ENCODE measurements at places on chromosomes 12 and 14. TPM values are rescaled to one million over a fixed set of nuclear protein-coding genes. Genes with fewer than 3 reads are reported as not detected.

DNA sequence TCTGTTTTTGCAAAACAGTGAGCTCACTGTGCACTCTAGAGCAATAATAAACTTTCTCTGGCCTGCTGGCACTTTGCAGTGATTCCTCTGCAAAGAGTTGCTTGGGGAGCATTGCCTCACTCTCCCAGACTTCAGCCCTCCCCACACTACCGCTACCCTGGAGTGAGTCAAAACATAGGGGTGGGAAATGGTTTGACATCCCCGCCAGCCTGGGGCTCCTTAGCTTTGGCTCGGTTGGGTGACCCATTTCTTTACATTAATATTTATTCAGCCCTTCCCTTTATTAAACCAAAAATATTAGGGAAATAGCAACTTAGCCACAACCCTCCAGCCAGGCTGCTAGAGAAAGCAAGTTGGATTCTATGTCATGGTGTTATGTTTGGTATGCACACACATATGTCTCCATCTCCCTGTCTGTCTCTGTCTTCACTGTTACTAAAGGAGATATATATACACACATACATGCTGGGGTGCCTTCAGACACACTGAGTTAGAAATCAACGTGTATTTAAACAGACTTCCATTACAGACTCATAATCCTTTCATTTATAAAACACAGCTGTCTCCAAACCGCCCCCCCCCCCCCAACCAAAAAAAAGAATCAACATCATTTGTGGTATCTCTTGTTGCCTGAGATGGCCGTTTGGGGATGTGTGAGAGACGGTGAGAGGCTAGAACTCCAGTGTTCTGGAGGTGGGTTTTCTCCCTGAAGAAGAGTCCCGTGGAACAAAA is 3.4 kb upstream of the IRF2BPL start:
- H3K27ac ChIP-seq: peak overlapping the region; percentile 94
- H3K4me3 ChIP-seq: peak overlapping the region; percentile 77
- H3K27me3 ChIP-seq: no peaks in the 10 kb centered on the region
- peaks cover 2% of the 10 kb centered on the region for H3K36me3 ChIP-seq
- no peak for DNase-seq
- H3K4me1 ChIP-seq: peaks cover 56% of the 10 kb centered on the region

DNA sequence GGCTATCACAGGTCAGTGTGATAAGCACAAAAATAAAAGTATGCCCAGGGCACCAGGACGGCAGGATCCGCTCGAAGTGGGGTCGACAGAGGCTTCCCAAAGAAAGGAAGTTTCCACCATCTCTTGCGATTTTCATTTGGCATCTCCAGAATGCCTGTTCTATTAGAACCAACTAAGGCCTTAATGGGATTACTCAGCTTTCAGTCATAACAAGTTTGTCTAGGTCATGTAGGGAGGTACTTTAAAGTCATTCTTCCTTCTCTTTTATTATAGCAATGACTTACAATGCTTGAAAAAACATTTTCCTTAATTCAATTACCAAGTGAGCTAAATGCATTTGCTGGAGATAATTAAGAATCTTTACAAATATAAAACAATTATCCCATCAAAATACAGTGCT is 83.6 kb upstream of the DIO3 start:
- H3K27me3 ChIP-seq: peaks cover under 1% of the 10 kb centered on the region
- no peak overlapping the region for H3K27ac ChIP-seq
- no peak overlapping the region for H3K4me3 ChIP-seq
- DNase-seq: no peak
- no peaks in the 10 kb centered on the region for H3K4me1 ChIP-seq
- H3K36me3 ChIP-seq: no peaks in the 10 kb centered on the region

GRCh38 chr14:90924621-90925340 is 108.6 kb upstream of the TTC7B start:
- no peak for DNase-seq
- no peak overlapping the region for H3K4me3 ChIP-seq
- no peaks in the 10 kb centered on the region for H3K4me1 ChIP-seq

GRCh38 chr12:41656454-41656853 is 468.3 kb downstream of the PDZRN4 start:
- H3K4me1 ChIP-seq: no peaks in the 10 kb centered on the region
- DNase-seq: no peak
- H3K27me3 ChIP-seq: no peaks in the 10 kb centered on the region
- H3K27ac ChIP-seq: no peak overlapping the region
- no peaks in the 10 kb centered on the region for H3K36me3 ChIP-seq
- H3K4me3 ChIP-seq: no peak overlapping the region

- no peak overlapping the region for H3K4me3 ChIP-seq
- no peaks in the 10 kb centered on the region for H3K36me3 ChIP-seq
- no peaks in the 10 kb centered on the region for H3K4me1 ChIP-seq
These were observed 285.3 kb downstream of the DPF3 start for GRCh38 chr14:72608391-72609204.

DNA sequence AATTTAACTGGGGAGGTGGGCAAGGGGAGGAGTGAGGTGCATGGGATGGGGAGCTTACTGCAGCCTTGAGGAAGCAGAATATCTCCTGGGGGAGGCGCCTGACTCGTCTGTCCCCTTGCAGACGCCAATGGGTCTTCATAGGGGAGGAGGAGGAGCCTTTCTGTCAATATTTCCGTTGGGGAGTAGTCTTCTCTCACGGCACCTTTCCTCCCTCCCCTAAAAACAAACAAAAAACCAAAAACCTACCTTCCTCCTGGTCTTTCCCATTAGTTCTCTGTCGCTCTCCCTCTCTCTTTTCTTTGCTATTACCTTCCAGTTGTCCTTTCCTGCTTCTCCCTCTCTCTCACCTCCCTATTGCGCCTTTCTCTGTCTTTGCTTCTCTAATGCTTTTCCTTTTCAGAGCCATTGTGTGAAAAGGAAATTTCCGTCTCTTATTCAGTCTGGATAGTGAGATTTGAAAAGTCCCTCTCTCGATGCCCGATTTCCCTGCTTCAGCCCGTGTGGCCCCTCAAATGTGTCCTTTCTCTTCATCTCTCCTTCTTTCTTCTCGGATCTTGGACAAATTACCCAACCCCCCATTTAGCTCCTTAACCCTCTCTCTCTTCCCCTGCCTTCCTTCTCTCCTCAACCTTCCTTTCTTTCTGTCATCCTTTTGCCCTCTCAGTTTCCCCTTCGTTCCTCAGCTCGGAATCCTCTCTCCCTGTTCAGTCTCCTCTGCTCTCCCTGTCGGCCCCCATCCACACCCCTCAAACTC is 5.9 kb downstream of the GPR84 start:
- DNase-seq: peak; percentile 72
- peaks cover 6% of the 10 kb centered on the region for H3K27me3 ChIP-seq
- H3K4me1 ChIP-seq: peaks cover 7% of the 10 kb centered on the region
- no peak overlapping the region for H3K27ac ChIP-seq

DNA sequence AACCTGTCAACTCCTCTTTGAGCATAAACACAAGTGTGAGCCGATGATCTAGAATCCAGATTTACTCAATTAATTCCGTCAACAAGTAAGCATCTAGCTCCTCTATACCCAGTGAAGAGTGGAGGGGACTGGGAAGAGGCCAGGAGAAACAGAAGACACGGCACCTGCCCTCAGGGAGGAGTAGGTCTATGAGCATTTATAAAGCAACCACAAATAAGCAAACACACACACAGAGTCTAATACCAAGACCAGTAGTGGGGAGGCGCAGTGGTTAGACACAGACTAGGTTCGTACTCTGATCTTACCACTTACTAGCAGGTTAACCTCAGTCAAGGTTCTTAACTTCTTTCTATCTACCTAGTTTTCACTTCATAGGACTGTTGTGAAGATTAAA is 5.9 kb upstream of the FOXN3 start:
- no peak overlapping the region for H3K4me3 ChIP-seq
- peaks cover 2% of the 10 kb centered on the region for H3K36me3 ChIP-seq
- H3K27me3 ChIP-seq: no peaks in the 10 kb centered on the region

DNA sequence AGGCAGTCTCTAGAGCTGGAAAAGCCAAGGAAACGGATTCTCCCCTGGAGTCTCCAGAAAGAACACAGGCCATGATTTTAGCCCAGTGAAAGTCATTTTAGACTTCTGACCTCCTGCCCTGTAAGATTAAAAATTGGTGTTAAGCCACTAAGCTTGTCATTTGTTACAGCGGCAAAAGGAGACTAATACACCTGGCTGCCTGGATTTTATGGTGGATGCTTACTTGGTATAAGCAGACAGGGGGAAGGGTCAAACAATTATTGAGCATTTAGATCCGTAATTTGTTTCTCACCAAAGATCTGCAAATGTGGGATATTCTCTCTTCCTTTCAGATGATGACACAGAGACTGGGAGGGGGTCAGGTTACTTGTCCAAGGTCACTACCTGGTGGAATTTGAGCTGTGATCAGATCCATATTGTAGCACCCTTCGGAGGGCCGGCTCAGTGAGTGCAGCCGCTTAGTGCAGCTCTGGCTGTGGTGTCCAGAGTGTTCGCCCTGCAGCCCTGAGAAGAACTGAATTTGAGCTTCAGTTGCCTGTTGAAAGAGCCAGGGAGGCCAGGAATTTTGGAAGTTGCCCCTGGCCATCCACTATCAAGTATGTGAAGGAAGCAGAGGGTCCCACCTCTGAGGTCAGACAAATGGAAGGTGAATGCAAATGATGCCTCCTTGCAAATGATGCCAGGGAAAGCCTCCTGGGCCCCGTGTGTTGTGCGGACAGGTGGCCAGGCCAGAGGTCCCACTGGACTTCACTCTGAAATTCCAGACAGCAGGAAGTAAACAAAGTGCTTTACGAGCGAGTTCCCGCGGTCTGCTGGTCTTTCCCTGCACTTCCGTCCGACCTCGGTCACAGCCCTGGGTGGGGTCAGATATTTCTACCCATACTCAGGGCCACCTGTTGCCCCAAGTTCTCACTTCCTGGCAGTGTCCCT is 15.1 kb downstream of the GLRX5 start:
- no peaks in the 10 kb centered on the region for H3K36me3 ChIP-seq
- H3K27me3 ChIP-seq: no peaks in the 10 kb centered on the region
- no peaks in the 10 kb centered on the region for H3K4me1 ChIP-seq
- no peak overlapping the region for H3K27ac ChIP-seq
- no peak for DNase-seq

- H3K36me3 ChIP-seq: peaks cover 2% of the 10 kb centered on the region
- H3K4me1 ChIP-seq: peaks cover 20% of the 10 kb centered on the region
- no peak overlapping the region for H3K4me3 ChIP-seq
- no peak overlapping the region for H3K27ac ChIP-seq
- DNase-seq: no peak
- H3K27me3 ChIP-seq: no peaks in the 10 kb centered on the region
These were observed 684 bp upstream of the KLRF2 start for GRCh38 chr12:9880532-9881078.

- H3K27me3 ChIP-seq: no peaks in the 10 kb centered on the region
- no peak for DNase-seq
- peaks cover 12% of the 10 kb centered on the region for H3K36me3 ChIP-seq
- H3K4me3 ChIP-seq: no peak overlapping the region
These were observed 50.4 kb upstream of the LRTM2 start for GRCh38 chr12:1769809-1770494.

- H3K4me1 ChIP-seq: no peaks in the 10 kb centered on the region
- no peak overlapping the region for H3K4me3 ChIP-seq
- peaks cover 19% of the 10 kb centered on the region for H3K36me3 ChIP-seq
- DNase-seq: no peak
- no peaks in the 10 kb centered on the region for H3K27me3 ChIP-seq
- H3K27ac ChIP-seq: no peak overlapping the region
These were observed 14.2 kb downstream of the FAM161B start for GRCh38 chr14:73935666-73936065.

DNA sequence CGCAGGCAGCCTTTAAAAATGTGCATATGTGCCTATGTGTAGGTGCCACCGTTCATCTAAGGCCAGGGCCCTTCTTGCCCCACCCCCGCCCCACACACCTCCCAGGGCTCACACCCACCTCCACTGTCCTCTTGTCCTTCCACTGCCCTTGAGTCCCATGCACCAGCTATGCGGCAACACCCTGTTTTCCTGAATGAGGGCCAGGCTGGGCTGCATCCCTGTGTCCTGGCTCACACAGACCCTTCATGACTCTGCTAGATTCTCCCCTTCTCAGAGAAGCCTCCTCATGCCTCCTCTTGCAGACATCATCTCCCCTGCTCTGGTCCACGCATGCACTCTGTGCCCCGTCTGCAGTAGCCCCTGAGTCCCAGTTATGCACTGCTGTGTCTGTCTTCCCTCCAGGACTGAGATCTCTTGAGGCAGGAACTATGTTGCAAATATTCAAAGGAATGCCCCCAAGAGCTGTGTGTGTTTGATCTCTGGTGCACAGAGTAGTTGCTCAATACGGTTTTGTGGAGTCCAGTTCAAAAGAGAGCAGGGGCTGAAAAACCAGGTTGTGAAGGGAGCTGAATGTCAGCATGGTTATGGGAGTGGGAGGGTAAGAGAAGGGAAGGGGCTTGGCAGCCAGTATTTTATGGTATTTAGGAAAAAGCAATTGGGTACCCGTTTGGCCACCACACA is 47.3 kb upstream of the ESRRB start:
- peaks cover 45% of the 10 kb centered on the region for H3K27me3 ChIP-seq
- no peak overlapping the region for H3K4me3 ChIP-seq
- no peaks in the 10 kb centered on the region for H3K36me3 ChIP-seq
- no peaks in the 10 kb centered on the region for H3K4me1 ChIP-seq

- H3K36me3 ChIP-seq: peaks cover 2% of the 10 kb centered on the region
- H3K27me3 ChIP-seq: no peaks in the 10 kb centered on the region
- H3K27ac ChIP-seq: no peak overlapping the region
- H3K4me3 ChIP-seq: no peak overlapping the region
- DNase-seq: no peak
These were observed 42.6 kb downstream of the FRS2 start for GRCh38 chr12:69512820-69513219.

GRCh38 chr12:94750864-94751263 is 100.5 kb upstream of the TMCC3 start:
- H3K4me1 ChIP-seq: no peaks in the 10 kb centered on the region
- DNase-seq: no peak
- no peak overlapping the region for H3K4me3 ChIP-seq
- H3K27me3 ChIP-seq: peaks cover 33% of the 10 kb centered on the region
- H3K36me3 ChIP-seq: no peaks in the 10 kb centered on the region

DNA sequence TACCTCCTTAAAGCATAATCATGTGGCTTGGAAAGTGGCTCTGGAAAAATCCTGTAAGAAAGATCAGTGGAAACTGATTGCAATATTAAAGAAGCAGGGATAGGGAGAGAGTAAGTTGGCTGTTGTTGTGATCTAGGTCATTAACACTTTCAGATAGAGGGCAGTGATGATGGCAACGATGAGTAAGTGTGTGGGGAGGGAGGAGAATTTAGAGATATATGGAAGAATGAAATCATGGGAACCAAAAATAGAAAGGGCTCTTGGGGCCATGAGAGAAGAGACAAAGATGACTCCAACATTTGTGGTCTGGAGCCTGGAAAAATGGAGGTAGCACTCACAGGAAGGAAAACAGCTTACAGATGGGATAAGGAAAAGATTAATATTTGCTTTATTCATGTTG is 23.3 kb downstream of the SNRPF start:
- H3K36me3 ChIP-seq: peaks cover 1% of the 10 kb centered on the region
- DNase-seq: no peak
- H3K4me1 ChIP-seq: no peaks in the 10 kb centered on the region

The NUAK1 gene
- not detected for total RNA-seq

The ARHGAP9 gene
- total RNA-seq: 363 TPM

The PLEKHD1 gene
- 0.05 TPM for total RNA-seq

The SLC7A8 gene
- total RNA-seq: 0.54 TPM

The LRFN5 gene
- total RNA-seq: not detected

Data from activated CD8-positive, alpha-beta memory T cell treated with anti-CD3 and anti-CD28 coated beads, Interleukin-2, amount 10 ng/mL, durations not matched to agents 7 days and 5 days (primary cell).